ENCODE measurements at places on chromosomes 3 and 15. TPM values are rescaled to one million over a fixed set of nuclear protein-coding genes. Genes with fewer than 3 reads are reported as not detected.
A peak's percentile ranks its signal among the peaks of the same experiment; 100 is the strongest.

DNA sequence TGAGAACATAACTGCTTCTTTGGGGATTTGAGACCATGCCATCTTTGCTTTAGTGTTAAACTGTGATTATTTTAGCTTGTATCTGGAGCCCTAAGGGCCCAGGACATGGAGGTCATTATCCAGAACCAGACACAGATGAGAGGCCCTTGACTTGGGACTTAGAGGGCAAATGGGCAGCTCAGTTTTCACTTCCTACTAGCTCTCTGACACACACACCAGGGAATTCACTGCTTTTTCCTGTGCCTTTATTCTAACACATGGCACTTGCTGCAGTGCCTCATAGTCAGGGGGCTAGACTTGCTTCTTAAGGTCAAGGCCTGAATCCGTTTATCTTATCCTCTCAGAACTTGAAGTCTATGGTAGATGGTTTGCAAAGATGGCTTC is 33.3 kb downstream of the AMOTL2 start:
- no peaks in the 10 kb centered on the region for H3K27me3 ChIP-seq
- no peak overlapping the region for H3K27ac ChIP-seq
- H3K4me3 ChIP-seq: no peak overlapping the region

DNA sequence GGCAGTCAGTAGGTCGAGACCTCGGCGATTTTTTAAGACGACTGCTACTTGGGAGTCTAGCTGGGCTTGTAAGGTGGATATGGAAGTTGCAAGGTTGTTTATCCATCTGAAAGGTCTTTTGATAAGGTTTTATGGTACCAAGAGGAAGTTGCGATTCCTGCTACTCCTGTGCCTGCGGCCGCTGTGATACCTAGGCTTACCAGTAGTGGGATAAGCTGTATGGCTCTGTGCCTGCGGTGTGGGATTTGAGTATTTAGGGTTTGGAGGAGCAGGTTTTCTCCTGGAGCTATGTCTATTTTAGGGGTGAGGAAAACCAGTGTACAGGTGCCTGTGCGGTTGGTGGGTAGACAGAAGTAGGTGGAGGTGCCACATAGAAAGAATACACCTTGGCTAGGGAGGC is 1059.8 kb downstream of the SI start:
- no peak overlapping the region for H3K4me3 ChIP-seq
- no peaks in the 10 kb centered on the region for H3K36me3 ChIP-seq
- no peak for DNase-seq
- no peaks in the 10 kb centered on the region for H3K4me1 ChIP-seq
- H3K27ac ChIP-seq: no peak overlapping the region

PRSS50 gene
- not detected for total RNA-seq

NRG4 gene
- not detected for total RNA-seq

GRCh38 chr3:128727996-128728395 is 2.0 kb downstream of the RAB7A start:
- peaks cover 38% of the 10 kb centered on the region for H3K4me1 ChIP-seq
- DNase-seq: no peak
- H3K27ac ChIP-seq: no peak overlapping the region
- peaks cover 9% of the 10 kb centered on the region for H3K36me3 ChIP-seq
- peak overlapping the region; percentile 99 for H3K4me3 ChIP-seq

DNA sequence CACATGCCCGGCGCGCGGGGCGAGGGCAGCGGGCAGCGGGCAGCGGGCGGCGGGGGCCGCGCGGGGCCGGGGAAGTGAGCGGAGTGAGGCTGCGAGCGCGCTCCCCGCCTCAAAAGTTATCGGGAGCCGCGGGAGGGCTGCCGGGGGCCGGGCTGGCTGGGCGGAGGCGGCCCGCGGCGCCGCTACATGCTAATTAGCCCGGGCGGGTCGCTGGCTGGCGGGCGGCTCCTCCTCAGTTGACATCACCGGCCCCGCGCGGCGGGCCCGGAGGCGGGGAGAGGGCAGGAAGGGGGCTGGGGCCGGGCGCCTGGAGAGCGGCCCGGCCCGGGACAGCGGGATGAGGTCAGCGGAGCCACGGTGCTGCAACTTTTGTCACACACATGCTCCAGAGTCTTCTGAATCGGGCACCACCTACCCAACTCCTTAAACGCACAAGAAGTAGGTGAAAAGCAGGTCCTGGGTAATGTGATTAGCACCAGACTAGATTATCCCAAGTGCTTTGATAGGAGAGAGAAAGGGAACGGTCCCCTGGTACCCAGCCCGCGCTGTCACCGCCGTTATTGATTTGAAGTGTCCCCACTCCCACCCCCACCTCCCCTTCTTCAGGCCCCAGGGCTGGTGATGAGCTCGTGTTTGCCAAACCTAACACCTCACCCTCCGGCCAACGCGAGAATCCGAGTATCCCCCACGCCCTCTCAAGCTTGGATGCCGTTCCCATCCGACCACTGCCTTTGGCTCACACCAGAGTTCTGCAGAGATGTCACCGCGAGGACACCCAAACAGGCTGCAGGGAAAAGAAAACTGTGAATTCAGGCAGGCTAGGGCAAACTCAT is at the start of gene HEG1:
Gene HEG1, minus strand, starts transcription at position 85 of the 833 bp plus-strand sequence. CDS start 107 bp downstream, outside the sequence.
- no peaks in the 10 kb centered on the region for H3K27me3 ChIP-seq
- H3K4me1 ChIP-seq: peaks cover 59% of the 10 kb centered on the region
- H3K36me3 ChIP-seq: peaks cover 10% of the 10 kb centered on the region
- peak; percentile 92 for DNase-seq
- peak within 1 kb of the TSS; percentile 88 for H3K27ac ChIP-seq
- H3K4me3 ChIP-seq: peak within 1 kb of the TSS; percentile 83
